HT1080 (cell line): ENCODE measurements at places on chromosomes 3 and 15. TPM values are rescaled to one million over a fixed set of nuclear protein-coding genes. Genes with fewer than 3 reads are reported as not detected.
A peak's percentile ranks its signal among the peaks of the same experiment; 100 is the strongest.

- DNase-seq, result no peak
Observed at GRCh38 chr15:66461917-66462316, 35.6 kb downstream of the SNAPC5 start.

- DNase-seq, result peak; percentile 65
Observed at GRCh38 chr3:52986049-52986448, 59.8 kb downstream of the SFMBT1 start.

DNA sequence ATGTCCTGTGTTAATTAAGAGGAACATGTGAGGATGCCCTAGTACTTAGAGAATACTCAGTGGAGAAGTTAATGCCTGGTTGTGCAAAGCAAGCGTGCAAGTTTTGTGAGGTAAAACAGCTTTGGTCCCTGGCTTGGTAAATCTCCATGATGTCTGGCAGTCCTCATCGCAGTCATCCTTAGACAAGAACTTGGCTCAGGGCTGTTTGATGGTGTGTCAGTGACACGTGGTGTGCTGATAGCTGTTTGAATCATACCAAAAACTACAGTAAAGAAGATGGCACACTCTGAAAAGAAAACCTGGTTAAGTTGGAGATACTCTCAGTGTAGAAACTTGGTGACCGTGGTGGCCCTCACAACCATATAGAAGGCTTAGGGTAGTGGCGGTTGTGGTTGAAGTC, 361.7 kb downstream of the FEZF2 start:
- peak; percentile 40 for DNase-seq

The SLC9A9 gene
- 1.5 and 2.8 TPM in 2 replicates for total RNA-seq

GRCh38 chr15:62050115-62050514, 10.1 kb downstream of the VPS13C start:
- DNase-seq, result no peak

DNA sequence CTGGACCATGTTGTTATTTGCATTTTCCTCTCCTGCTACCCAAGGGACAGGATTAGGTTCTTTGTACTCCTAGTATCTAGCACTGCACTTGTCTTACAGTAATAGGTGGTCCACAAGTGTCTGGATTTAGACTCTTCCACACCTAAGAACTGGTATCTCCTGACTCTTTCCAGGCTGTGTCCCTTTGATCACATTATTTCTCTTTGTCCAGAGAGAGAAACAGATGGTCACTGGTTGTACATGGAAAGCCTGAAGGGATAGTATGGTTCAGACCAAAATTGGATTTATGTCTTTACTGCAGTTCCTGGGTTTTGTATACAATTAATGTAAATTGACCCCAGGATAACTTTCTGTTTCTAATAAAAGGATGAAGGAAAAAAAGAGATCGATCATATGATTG, 64.0 kb downstream of the PDE8A start:
- no peak for DNase-seq

DNA sequence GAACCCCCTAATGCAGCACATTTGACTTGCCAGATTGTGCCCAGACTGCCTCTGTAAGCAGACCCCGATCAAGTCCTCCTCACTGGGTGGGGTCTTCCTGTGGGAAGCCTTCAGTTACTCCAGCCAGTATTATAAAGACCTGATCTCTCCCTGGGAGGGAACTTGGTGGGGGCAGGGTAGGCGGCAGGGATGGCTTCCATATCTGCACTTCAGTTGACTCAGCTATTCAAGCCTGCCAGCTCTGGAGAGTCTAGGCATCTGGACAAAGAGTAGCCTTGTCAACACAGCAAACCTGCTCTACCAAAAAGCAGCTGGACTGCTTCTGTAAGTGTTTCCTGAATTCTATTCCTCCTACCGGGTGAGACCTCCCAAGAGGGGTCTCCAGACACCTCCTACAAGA, 21.0 kb upstream of the SLC25A38 start:
- DNase-seq, result no peak

DNA sequence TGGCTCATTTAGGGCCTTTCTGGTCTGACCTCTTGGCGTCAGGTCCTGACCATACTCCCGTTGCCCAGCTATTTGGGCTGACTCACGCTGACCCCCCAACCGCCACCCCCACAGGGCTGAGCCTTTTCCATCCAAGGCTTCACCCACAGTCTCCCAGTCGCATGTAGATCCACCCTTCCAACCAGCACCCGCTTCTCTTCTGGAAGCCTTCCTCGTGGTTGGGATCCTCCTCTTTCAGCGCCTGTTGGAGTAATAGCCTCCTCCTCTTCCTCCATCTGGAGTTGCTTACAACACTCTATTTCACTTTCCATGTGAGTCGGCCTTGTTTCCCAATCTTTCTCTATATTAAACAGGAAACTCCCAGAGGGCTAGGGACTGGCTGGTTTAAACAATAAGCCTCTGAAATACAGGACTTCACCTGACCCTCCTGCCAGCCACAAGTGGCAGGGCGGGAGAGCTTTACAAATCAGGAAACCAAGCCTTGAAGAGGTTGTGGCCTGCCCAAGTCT, 2.1 kb upstream of the ALAS1 start:
- DNase-seq, result peak; percentile 66

- no peak for DNase-seq
Observed at GRCh38 chr15:45794712-45795439, 160.0 kb downstream of the SQOR start.

GRCh38 chr15:38593524-38593923, 28.9 kb upstream of the RASGRP1 start:
- DNase-seq, result no peak

DNA sequence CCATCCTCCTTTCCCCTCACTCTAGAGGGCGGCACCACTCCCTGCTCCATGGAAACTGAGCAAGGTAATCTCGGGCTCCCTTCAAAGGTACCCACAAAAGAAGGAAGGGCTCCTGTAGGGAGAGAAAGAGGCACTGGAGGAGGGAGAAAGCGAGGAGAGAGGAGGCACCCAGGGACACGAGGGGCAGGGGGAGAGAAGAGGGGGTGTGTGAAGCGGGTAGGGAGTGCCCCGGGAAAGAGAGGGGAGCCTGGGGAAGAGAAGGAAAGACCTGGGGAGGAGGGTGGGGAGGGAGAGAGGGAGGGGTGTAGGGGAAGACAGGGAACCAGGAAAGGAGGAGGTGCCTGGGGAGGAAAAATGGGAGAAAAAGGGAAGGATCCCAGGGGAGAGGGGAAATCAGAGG, 523 bp downstream of the VILL start:
- no peak for DNase-seq

DNA sequence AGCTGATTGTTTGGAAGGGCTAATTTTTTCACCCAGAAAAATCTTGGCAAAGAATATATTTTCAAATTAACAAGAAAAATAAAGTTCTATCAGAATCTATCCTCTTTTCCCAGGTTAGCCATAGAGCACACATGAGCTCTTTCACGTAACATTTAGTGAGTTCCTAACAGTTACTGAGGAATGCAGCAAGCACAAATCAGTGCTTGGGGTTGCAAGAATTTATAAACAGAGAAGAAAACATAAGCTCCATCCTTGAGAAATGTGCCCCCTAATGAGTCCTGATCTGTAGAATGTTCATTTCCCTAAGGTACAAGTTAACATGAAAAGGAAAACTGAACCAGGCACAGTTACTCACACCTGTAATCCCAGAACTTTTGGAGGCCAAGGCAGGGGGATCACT, 13.9 kb downstream of the EOGT start:
- DNase-seq, result no peak

GRCh38 chr3:8011902-8012301, 489.7 kb upstream of the LMCD1 start:
- no peak for DNase-seq

The RBP2 gene
- not detected in 2 replicates for total RNA-seq

The NR1I2 gene
- total RNA-seq, result 0.03 TPM in 2 replicates

The RAB7A gene
- 124 and 196 TPM in 2 replicates for total RNA-seq

DNA sequence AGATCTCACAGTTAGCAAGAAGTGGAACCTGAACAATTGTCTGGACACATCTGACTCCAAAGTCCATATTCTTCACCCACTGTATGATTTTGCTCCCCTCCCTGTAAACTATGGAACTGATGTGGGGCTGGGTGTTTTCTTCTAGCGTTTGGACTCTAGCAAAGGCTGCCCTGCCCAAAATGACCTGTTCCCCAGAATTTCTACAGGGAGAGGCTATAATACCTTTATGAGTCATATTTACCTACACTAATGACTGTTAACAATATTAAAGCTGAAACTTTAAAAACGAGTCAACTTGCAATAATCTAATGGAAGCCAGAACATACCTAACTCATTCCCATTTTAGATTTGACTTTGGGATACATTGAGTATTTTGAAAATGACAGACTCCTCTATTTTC, 531.2 kb upstream of the CFAP20DC start:
- DNase-seq, result no peak

The LMCD1 gene
- 1.3 and 6.8 TPM in 2 replicates for total RNA-seq

- DNase-seq, result no peak
Observed at GRCh38 chr3:57727106-57727505, 29.0 kb upstream of the SLMAP start.

DNA sequence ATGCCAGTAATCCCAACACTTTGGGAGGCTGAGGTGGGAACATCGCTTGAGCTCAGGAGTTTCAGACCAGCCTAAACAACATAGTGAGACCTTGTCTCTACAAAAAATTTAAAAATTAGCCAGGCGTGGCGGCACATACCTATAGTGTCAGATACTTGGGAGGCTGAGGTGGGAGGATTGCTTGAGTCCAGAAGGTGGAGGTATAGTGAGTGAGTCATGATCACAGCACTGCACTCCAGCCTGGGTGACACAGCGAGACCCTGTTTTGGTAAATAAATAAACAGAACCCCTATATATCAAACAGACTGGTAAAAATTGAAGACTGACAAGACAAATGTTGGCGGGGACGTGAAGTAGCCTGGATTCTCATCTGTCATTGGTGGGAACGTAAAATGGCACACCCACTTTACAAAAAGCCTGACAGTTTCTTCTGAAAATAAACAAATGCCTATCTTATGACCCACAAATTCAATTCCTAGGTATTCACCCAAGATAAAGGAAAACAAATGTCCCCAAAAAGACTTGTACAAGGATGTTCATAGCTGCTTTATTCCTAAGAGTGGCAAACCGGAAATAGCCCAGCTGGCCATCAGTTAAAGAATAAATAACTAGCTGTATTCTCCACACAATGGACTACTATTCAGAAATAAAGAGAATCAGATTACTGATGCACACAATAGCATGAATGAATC, 47.0 kb upstream of the GK5 start:
- DNase-seq, result peak; percentile 63

- no peak for DNase-seq
Observed at GRCh38 chr15:54364961-54365360, 386.7 kb downstream of the UNC13C start.

The CAV3 gene
- total RNA-seq, result not detected in 2 replicates

The ARL6IP5 gene
- 30.1 and 43.5 TPM in 2 replicates for total RNA-seq

DNA sequence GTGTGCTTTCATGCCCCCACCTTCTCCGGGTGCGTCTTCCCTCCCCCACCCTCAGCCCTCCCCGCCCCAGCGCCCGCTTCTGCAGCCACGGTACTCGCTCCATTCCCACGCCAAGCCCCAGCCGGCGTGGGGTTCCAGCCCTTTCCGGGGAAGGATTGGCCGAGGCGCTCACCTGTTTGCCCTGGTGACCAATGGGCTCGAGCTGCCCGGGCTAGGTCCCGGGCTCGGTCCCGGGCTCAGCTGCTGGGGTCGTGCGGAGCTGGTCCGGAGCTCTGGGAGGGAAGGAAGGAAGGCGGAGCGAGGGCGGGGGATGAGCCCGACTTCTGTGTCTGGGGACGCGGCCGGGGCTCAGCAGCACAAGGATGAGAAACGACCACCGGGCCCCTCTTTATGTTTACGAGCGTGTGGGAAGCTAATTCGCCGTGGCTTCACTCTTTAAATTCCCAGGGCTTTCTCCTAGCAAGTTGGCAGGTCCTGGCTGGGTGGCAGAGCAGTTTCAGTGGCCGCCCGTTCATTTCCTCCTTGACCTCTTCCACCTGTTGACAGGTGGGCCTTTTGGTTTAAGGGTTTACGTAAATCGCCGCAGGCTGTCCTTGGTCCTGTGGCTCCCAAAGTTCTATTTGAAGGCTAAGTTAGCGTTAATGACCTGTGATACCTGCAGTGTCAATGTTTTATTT, at the start of gene IGSF10:
IGSF10 (minus strand) TSS at position 288 of the 677 bp plus-strand sequence. CDS start 2,352 bp downstream, outside the sequence.
- DNase-seq, result no peak

GRCh38 chr3:33665294-33665693, 52.8 kb downstream of the CLASP2 start:
- DNase-seq, result no peak

DNA sequence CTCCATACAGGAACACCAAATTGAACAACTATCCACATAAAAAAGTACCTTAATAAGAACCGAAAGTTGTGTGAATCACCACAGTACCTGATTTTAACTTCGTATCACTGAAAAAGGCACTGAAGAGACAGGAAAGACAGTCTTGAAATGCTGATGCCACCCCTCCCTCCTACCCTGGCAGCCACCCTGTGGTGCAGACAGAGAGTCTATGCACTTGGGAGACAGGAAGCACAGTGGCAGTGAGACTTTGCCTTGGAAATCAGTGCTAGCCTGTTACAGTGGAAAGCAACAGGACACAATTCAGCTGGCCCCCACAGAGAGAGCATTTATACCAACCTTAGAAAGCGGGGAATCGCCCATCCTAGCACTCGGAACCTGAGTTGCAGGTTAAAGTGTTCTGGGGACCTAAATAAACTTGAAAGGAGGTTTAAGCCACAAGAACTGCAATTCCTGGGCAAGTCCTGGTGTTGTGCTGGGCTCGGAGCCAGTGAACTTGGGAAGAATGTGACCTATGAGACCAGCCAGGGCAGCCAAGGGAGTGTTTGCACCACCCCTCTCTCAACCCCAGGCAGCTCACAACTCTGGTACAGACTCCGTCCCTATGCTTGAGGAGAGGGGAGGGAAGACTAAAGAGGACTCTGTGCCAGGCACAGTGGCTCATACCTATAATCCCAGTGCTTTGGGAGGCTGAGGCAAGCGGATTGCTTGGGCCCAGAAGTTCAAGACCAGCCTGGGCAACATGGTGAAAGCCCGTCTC, 240.1 kb downstream of the ISL2 start:
- DNase-seq, result peak; percentile 18

- no peak for DNase-seq
Observed at GRCh38 chr3:37527361-37527760, 334.3 kb upstream of the CTDSPL start.

- DNase-seq, result peak; percentile 28
Observed at GRCh38 chr15:41258750-41259471, 27.8 kb downstream of the CHP1 start.

GRCh38 chr15:74674161-74674560, 21.7 kb downstream of the EDC3 start:
- no peak for DNase-seq

DNA sequence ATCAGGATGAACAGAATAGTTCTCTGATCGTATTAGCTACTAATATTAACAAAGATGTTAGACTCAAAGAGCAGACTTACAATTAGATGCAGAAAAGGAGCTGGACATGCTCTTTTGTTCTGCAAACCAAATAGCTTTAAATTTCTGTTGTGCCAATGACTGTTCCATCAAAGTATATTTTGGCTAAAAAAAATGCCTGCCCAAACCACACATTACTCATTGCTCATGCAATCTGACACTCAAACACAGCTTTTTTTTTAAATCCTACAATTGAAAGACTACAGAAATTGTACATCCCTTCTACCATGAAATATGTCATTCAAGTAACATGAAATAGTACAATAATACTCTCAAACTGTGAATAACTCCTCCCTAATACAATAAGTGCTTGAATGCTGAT, 48.6 kb downstream of the SHOX2 start:
- DNase-seq, result peak; percentile 73
